Effector memory CD4-positive, alpha-beta T cell (primary cell): ENCODE measurements at places on chromosomes 1 and 21.
A peak's percentile ranks its signal among the peaks of the same experiment; 100 is the strongest.

GRCh38 chr1:244450597-244451538 lies 841 bp downstream of the ADSS2 start:
- DNase-seq, result peak; percentile 43

GRCh38 chr1:225990705-225991464 lies 8.3 kb downstream of the SDE2 start:
- DNase-seq, result no peak

DNA sequence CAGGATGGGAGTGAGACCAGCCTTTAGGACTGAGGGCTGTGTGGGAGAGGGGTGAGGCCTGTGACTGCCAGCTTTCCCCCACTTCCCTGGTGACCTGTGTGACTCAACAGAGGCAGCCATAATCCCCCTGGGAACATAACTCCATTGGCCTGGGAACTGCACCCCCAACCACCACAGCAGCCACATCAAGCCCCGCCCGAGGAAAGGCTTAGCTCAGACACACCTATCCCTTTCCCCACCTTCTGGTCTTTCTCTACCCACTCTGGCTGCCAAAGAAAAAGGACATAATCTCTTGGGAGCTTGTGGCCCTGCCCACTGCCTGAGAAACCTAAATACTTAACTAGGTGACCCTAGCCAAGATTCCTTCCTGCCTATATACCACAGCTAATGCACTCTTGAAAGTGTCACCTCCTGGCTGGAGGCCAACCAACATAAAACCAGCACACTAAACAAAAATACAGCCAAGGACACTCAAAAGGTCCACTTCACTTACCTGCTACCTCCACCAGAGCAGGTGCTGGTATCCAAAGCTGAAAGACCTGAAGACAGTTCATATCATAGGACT lies 406.6 kb upstream of the CAMK1G start:
- DNase-seq, result no peak

- DNase-seq, result no peak
These were observed 35.0 kb downstream of the SLC35F3 start for GRCh38 chr1:233939451-233939850.

GRCh38 chr21:27813750-27814149 lies 846.9 kb upstream of the ADAMTS5 start:
- DNase-seq, result no peak

DNA sequence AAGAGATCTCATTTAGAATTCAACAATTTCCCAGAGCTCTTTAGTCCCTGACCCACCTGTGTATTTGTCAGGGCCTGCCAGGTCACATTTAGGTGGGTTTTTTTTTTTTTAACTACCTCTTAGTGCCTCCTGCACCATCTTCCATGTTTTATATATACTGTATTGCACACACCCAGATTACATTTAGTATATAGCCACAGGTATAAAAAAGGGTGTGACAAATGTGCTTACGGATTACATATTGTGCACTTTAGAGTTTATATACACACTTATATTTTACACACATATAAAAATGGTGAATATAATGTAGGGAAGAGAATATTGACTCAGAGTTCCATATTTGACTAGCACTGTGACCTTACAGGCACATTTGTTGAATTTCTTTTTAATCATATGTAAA lies 17.4 kb upstream of the LRIG2 start:
- DNase-seq, result no peak

DNA sequence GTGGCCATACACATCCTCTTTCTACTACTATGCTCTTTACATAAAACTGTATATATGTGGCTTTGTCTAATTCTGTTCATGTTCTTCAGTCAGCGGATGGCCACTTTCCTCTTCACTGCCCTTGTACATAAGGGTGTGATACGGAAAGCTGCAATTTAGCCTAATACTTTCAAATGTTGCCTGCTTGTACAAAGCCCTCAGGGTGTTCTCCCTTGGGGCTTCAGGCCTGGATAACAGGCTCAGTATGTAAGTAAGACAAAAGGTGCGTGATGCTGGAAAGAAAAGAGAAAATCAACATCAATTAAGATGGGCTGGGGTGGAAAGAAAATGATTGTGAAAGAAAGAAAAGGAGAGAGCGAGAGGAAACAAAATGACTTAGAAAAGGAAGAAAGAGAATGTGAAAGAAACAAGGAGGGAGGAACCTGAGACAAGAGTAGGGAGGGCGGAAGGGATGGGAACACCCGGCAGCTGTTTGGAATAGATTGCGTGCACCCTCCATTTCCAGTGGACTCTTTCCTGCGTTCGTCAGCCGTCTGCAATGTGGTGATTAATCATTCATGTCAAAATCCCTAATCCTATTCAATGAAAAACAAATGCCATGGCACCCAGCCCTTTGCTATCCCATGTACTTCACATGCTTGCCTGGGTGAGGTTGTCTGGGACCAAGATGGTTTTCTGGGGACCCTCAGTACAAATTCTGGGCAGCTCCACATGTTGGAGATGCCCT lies 553.6 kb downstream of the NUF2 start:
- DNase-seq, result no peak

- no peak for DNase-seq
These were observed 3.4 kb upstream of the HSPG2 start for GRCh38 chr1:21940492-21940891.

GRCh38 chr1:65538086-65538485 lies 117.6 kb downstream of the LEPR start:
- DNase-seq, result no peak

GRCh38 chr21:27126140-27126539 lies 159.3 kb upstream of the ADAMTS5 start:
- DNase-seq, result no peak

GRCh38 chr1:92968138-92969032 lies 7.1 kb upstream of the DIPK1A start:
- DNase-seq, result no peak

DNA sequence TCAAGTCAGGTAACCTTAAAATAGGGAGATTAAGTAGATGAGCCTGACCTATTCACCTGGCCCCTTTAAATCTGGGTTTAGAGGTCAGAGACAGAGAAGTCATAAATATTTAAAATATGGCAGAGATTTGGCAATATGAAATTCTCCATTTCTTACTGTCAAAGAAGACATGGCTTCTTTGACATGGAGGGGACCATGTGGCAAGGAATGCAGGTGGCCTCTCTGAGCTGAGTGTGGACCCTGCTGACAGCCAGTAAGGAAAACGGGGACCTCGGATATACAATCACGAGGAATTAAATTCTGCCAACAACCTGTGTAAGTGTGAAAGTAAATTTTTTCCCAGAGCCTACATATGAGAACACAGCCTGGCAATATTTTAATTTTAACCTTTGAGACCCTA lies 427.5 kb upstream of the PROX1 start:
- no peak for DNase-seq

DNA sequence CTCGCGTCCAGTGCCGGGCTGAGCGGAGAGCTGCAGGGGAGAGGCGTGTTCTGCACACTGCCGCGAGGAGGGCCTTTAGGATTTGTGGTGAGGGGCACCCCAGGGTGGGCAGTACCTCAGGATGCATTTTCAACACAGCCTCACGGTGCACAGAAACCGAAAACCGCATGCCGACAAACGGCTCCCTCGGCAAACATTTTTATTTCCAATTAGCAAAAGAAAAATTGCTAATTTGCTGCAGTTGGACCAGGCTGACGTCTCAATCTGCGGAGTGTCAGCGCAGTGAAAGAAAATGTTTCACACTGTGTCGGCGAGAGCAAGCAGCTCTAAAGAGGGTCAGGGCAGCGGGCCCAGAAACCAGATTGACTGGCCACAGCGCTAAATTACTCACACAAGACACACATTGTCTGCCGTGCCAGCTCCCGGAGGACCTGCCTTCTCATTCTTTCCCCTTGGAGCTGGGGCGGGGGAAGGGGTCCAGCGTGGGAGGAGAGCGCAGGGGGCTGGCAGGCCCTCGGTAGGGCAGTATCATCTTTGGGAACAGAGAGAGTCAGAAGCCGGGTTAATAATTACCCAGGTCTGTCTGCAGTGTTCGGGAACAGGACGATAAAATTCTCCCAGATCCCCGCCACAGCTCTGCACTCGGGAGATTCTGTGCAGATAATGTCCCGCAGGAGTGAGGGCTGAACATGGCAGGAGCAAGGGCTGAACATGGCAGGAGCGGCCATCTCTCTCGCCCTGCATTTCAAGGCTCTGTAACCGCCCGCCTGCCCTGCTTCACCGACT lies 150.2 kb downstream of the PRDM16 start:
- no peak for DNase-seq

DNA sequence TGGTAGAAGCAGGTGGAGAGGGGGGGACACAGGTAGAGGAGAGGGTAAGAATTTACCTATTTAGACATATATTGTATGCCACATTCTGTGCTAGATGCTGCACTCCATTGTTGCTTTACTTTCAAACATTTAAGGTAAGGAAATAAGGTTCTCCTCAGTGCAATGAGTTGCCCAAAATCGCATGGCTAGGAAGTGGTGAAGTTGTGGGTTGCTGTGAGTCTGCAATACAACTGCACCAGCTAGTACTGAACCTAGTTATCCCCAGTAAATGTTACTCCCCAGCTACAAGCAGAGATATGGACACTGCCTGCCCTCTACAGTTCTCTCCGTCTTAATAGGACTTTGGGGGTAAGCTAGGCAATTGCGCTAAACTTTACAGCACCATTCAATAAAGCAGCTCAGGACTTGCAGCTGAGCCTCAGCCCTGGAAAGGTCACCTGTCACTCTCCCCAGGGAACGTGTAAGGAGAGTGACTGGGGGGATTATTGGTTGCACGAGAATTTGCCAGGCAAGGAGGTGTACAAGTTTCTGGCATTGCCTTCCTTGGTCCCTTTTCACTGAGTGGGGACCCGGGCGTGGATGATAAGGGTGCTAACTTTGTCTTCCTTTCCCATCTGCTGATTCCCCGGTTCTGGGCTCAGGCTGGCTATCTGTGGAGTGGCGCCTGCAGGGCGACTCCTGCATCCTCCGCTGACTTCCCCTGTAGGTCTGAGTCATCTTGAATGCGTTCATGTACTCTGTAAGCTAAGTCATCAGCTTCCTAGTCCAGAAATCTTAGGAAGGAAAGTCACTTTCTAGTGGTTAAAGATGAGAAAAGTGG lies 71.3 kb upstream of the CNTN2 start:
- no peak for DNase-seq

DNA sequence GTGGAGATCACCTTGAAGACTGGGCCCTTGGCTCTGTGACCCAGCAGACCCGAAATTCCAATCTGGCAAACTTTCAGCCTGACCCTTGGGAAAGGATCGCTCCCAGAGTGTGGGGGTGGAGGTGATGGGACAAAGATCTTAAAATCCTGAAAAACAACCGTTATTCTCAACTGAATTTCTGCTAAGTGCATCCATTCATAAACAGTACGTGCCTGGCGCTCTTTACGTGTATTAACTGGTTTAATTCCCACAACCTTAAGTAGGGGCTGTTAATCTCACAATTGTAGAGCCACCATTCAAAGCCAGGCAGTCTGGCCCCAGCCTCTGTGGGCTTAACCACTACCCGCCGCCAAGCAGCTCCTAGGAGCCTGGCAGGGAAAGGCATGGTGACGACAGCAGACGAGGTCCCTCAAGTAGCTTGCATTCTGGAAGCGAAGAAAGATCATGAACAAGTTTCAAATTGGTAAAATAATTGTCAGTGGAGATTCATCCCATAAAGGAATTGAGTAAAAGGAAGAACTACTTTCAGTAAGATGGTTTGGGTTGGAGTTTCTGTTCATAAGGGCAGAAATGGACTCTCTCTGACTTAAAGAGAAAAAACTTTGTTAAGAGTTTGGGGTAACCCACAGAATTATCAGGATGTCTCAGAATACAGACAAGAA lies 11.4 kb upstream of the RGS16 start:
- DNase-seq, result peak; percentile 51

DNA sequence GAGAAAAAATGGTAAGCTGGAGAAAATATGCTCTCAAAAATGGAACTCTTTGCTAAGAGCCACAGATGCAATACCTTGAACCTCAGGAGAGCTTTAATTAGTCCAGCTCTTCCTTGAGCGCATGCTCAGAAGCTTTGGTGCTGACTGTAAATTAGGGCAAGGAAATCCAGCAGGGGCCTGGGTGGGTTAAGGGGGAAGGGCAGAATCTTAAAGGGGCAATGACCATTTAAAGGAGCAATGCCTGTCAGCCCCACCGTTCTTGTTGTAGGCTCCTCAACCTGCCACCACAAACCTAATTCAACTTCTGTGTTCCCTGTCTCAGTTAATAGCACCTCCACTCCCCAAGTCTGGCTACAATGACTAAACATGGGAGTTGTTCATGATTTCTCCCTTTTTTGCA lies 6.8 kb upstream of the SLC22A15 start:
- DNase-seq, result no peak

DNA sequence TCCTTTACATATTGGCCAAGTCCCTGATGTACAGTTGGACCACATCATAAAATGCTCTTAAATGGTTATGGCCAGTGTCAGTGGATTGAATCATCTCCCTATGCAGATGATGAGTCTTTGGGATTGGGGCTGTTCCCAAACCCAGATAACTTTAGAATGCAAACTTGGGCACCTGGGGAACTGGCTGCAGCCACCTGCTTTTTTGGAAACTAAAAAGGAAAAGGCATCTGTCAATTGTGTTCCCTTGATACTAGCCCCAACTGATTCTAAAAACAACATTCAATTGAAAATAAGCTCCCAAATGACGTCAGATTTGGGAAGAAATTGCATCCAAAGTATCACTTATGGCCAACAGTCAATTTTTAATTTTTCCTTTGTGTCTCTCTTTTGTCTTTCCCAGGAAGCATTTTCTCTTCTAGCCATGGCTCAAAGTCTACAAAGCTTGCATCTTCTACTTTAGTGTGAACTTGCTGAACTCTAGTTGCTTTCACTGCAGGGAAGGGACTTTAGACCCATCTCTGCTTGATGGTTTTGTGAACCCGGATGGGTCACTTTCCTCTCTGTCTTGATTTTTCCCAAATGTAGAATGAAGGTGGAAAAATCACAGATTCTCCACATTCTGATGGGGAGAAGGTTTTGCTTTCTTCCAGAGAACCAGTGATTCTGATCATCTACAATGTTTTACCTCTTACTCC lies 402.3 kb upstream of the USP24 start:
- no peak for DNase-seq

GRCh38 chr21:44337449-44337848 lies 1.7 kb downstream of the CFAP410 start:
- DNase-seq, result no peak

DNA sequence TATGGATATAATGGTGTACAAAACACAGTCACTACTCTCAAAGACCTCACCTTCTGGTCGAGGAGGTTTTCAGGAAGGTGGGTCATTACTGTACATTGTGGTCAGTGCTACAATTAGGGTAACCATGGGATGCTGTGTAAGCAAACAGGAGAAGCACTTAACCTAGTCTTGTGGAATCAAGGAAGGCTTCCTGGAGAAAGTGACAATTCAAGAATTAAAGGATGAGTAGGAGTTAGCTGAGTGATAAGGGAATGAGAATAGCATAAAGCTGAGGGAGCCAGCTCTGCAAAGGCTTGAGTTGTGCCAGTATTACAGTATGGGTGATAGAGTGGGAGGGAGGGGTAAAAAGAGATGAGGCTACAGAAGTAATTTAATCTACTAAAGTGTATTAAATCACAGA lies 17.2 kb downstream of the NEXN start:
- no peak for DNase-seq
